Caki2 (cell line): ENCODE measurements at places on chromosomes 6 and 20. TPM values are rescaled to one million over a fixed set of nuclear protein-coding genes. Genes with fewer than 3 reads are reported as not detected.

- DNase-seq = no peak
Observed at GRCh38 chr6:158660333-158660754, 10.5 kb downstream of the SYTL3 start.

GRCh38 chr6:54282186-54282585 lies 26.1 kb upstream of the TINAG start:
- peak; percentile 50 for DNase-seq

GRCh38 chr20:8254911-8255582 lies 123.0 kb downstream of the PLCB1 start:
- no peak for DNase-seq

- peak; percentile 75 for DNase-seq
Observed at GRCh38 chr20:52039790-52040189, 151.8 kb downstream of the ZFP64 start.

GRCh38 chr6:112289038-112289566 lies 34.7 kb upstream of the LAMA4 start:
- DNase-seq = no peak

GRCh38 chr6:84137051-84137375 lies 90.4 kb downstream of the CEP162 start:
- no peak for DNase-seq

- peak; percentile 100 for DNase-seq
Observed at GRCh38 chr20:45779011-45779915, 12.4 kb downstream of the WFDC3 start.

DNA sequence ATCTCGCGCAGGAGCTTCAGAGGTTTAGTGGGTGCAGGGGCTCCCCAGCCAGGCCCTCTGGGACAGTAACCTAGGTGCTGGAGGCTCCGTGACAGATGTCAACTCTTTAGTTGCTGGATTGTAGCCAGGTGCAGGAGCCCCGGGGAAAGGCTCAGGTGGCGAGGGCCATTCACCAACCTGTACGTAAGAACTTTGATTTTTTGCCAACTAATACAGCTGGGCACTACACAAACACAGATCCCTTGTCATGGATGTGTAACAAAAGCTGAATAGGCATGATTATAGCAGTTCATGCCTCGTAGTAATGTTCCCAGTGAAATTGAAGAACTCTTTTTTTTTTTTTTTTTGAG lies 82.6 kb downstream of the CDC5L start:
- DNase-seq = no peak

DNA sequence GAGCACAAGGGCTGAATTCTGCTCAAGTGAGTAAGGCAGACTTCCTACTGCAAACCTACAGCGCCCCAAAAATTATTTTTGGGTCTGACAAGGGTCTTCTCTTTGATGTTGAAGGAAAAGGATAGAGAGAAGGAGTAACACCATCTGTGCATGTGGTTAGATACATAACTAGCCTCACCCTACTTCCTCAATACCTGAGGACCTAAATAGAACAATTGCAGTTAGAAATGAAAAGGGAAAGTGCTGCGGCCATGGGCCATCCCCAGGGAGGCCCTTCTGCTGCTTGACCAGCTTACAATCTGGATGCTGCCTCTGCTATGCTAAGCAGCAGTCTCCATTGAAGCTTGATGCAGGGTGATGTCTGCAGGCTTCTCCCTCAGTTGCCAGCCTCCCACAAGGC lies 63.2 kb upstream of the ARMH2 start:
- no peak for DNase-seq

DNA sequence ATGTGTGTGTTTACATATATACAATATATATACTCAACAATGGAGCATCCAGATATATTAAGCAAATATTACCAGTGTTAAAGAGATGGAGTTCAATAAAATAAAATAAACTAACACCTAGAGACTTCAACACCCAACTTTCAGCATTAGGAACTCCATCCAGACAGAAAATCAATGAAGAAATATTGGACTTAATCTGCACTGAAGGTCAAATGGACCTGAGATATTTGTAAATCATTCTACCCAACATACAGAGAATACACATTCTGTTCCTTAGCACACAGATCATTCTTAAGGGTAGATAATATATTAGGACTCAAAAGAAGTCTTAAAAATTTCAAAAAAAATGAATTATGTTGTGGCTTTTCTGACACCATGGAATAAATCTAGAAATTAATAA lies 832.3 kb upstream of the ADGRB3 start:
- DNase-seq = no peak

- no peak for DNase-seq
Observed at GRCh38 chr20:44231713-44232468, 15.2 kb upstream of the GDAP1L1 start.

GRCh38 chr6:120646101-120646500 lies 688.2 kb downstream of the TBC1D32 start:
- DNase-seq = no peak

DNA sequence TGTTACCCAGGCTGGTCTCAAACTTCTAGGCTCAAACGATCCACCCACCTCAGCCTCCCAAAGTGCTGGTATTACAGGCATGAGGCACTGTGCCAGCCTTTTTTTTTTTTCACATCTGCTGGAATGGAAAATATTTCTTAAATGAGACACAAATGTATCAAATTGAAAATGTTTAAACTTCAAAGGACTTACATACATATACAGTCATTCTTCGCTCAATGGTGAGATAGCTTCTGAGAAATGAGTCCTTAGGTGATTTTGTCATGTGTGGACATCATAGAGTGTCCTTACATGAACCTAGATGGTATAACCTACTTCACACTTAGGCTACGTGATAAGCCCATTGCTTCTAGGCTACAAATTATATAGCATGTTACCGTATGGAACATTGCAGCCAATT lies 43.1 kb downstream of the MICA start:
- DNase-seq = no peak

DNA sequence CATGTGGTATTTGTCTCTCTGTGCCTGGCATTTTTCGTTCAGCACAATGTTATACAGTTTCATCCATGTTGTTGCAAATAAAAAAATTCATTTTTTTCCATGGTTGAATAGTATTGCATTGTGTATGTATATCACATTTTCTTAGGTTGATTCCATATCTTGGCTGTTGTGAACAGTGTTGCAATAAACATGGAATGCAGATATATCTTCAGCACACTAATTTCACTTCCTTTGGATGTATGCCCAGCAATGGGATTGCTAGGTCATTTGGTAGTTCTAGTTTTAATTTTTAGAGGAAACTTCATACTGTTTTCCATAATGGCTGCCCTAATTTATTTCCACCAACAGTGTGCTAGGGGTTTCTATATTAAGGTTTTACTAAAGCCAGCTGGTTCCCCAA lies 52.6 kb downstream of the GFRAL start:
- no peak for DNase-seq

- DNase-seq = no peak
Observed at GRCh38 chr6:113412589-113413357, 444.4 kb upstream of the MARCKS start.

GRCh38 chr6:82567621-82568020 lies 204.0 kb downstream of the TPBG start:
- DNase-seq = no peak

BNIP5 gene
- not detected in 2 replicates for total RNA-seq

NELFCD gene
- total RNA-seq = 64.2 and 64.8 TPM in 2 replicates

GSTA2 gene
- total RNA-seq = not detected in 2 replicates

CPXM1 gene
- not detected in 2 replicates for total RNA-seq

SLC4A11 gene
- 0.17 and 2.1 TPM in 2 replicates for total RNA-seq

NRN1 gene
- not detected in 2 replicates for total RNA-seq

SIRPG gene
- not detected in 2 replicates for total RNA-seq

SLC2A10 gene
- 7.9 TPM in 2 replicates for total RNA-seq

OLIG3 gene
- total RNA-seq = not detected in 2 replicates
